ENCODE measurements at places on chromosomes 3 and 15.
A peak's percentile ranks its signal among the peaks of the same experiment; 100 is the strongest.

DNA sequence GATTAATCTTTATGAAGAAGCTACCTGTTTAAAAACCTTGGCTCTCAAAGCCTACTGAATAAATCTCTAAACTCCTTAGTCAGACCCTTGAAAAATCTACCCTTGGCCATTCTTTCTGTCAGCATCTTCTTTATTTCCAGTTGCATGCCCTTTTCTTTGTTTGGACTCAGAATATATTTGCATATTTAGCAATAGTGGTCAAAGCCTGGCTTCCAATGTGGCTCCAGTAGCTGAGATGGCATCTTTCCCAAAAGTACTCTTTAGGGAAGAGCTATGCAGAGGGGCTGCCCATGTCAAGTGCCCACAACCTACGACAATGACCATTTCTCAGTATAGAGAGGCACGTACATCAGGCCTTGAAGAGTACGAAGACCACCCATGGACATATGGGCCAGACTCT, 47.2 kb downstream of the TLNRD1 start:
- no peak overlapping the region for H3K27ac ChIP-seq
- no peaks in the 10 kb centered on the region for H3K4me1 ChIP-seq
- no peak overlapping the region for H3K4me3 ChIP-seq
- DNase-seq, result no peak
- no peaks in the 10 kb centered on the region for H3K27me3 ChIP-seq

GRCh38 chr3:96488708-96489107, 325.7 kb upstream of the EPHA6 start:
- no peaks in the 10 kb centered on the region for H3K27me3 ChIP-seq
- no peaks in the 10 kb centered on the region for H3K4me1 ChIP-seq
- DNase-seq, result no peak
- H3K4me3 ChIP-seq, result no peak overlapping the region

GRCh38 chr3:58471025-58471887, 20.6 kb upstream of the KCTD6 start:
- H3K27ac ChIP-seq, result peak overlapping the region; percentile 69
- DNase-seq, result no peak
- H3K36me3 ChIP-seq, result no peaks in the 10 kb centered on the region

DNA sequence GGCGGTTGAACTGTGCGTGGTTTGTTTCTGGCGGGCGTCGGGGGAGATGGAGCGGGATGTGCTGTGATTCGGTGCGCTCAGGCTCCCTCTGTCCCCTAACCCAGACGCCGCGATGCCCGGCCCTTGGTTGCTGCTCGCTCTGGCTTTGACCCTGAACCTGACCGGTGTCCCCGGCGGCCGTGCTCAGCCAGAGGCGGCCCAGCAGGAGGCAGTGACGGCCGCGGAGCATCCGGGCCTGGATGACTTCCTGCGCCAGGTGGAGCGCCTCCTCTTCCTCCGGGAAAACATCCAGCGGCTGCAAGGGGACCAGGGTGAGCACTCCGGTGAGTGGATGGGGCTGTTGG, 1.2 kb downstream of the TRH start:
- H3K4me1 ChIP-seq, result no peaks in the 10 kb centered on the region
- no peaks in the 10 kb centered on the region for H3K36me3 ChIP-seq
- no peak overlapping the region for H3K27ac ChIP-seq
- peak overlapping the region; percentile 28 for H3K4me3 ChIP-seq
- DNase-seq, result peak; percentile 58

DNA sequence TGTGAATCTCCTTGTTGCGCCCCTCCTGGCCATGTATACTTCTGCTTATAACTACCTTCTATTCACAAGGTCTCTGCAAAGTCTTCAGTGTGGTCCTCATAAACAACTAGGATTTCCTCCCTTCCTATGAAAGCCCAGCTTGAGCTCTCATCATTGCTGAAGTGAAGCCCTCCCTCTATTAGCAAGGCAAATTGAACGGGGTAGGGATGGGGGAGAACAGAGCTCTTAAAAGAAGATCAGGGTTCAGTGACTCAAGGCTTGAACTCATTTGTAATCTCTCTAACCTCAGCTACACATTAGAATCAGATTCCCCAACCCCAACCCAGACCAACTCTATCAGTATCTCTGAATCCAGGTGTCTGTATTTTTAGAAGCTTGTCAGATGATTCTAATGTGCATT, 88.3 kb upstream of the ST8SIA2 start:
- H3K27ac ChIP-seq, result no peak overlapping the region
- no peak overlapping the region for H3K4me3 ChIP-seq
- no peaks in the 10 kb centered on the region for H3K36me3 ChIP-seq
- DNase-seq, result no peak
- peaks cover 6% of the 10 kb centered on the region for H3K27me3 ChIP-seq

DNA sequence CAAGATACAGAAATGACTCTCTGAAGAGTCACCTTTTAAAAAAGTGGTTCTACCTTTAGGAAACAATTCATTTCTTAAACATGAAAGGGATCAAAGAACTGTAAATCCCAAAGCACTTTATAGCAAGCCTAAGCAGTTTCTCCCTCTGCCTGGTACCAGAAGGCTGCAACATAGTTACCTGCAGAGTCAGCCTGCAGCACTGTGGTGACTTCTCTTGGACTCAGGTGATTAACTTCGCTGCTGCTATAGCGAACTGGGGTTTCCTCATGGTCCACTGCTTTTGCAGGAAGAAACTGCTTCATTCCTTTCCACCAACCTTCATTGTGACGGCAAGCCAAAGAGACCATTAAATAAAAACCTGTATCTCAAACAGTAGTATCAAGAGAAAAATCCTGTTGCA, 37.3 kb downstream of the ST3GAL6 start:
- no peak overlapping the region for H3K27ac ChIP-seq
- H3K36me3 ChIP-seq, result no peaks in the 10 kb centered on the region
- H3K27me3 ChIP-seq, result no peaks in the 10 kb centered on the region
- no peak for DNase-seq

- H3K4me3 ChIP-seq, result no peak overlapping the region
- no peaks in the 10 kb centered on the region for H3K36me3 ChIP-seq
Observed at GRCh38 chr3:64666171-64666588, 21.6 kb downstream of the ADAMTS9 start.

- no peak for DNase-seq
- H3K27ac ChIP-seq, result no peak overlapping the region
- H3K27me3 ChIP-seq, result no peaks in the 10 kb centered on the region
- no peak overlapping the region for H3K4me3 ChIP-seq
- no peaks in the 10 kb centered on the region for H3K4me1 ChIP-seq
Observed at GRCh38 chr3:130948929-130949328, 55.0 kb downstream of the ATP2C1 start.

- H3K27ac ChIP-seq, result no peak overlapping the region
- H3K4me3 ChIP-seq, result no peak overlapping the region
- H3K4me1 ChIP-seq, result no peaks in the 10 kb centered on the region
- no peaks in the 10 kb centered on the region for H3K27me3 ChIP-seq
- H3K36me3 ChIP-seq, result no peaks in the 10 kb centered on the region
Observed at GRCh38 chr3:13064159-13064868, 8.9 kb downstream of the IQSEC1 start.

- no peaks in the 10 kb centered on the region for H3K36me3 ChIP-seq
- H3K27me3 ChIP-seq, result no peaks in the 10 kb centered on the region
- H3K27ac ChIP-seq, result no peak overlapping the region
- H3K4me1 ChIP-seq, result no peaks in the 10 kb centered on the region
Observed at GRCh38 chr3:18246336-18247060, 178.6 kb downstream of the SATB1 start.

- H3K36me3 ChIP-seq, result no peaks in the 10 kb centered on the region
- H3K27ac ChIP-seq, result no peak overlapping the region
- DNase-seq, result no peak
Observed at GRCh38 chr3:193590088-193590856, 2.7 kb upstream of the OPA1 start.

- H3K36me3 ChIP-seq, result no peaks in the 10 kb centered on the region
- no peak for DNase-seq
- peaks cover 3% of the 10 kb centered on the region for H3K4me1 ChIP-seq
- no peak overlapping the region for H3K4me3 ChIP-seq
Observed at GRCh38 chr15:63073497-63074172, 31.1 kb downstream of the TPM1 start.

- H3K36me3 ChIP-seq, result no peaks in the 10 kb centered on the region
- DNase-seq, result no peak
- no peaks in the 10 kb centered on the region for H3K27me3 ChIP-seq
- H3K4me3 ChIP-seq, result no peak overlapping the region
- H3K4me1 ChIP-seq, result peaks cover 20% of the 10 kb centered on the region
- no peak overlapping the region for H3K27ac ChIP-seq
Observed at GRCh38 chr15:72511536-72511935, 37.4 kb downstream of the ARIH1 start.

DNA sequence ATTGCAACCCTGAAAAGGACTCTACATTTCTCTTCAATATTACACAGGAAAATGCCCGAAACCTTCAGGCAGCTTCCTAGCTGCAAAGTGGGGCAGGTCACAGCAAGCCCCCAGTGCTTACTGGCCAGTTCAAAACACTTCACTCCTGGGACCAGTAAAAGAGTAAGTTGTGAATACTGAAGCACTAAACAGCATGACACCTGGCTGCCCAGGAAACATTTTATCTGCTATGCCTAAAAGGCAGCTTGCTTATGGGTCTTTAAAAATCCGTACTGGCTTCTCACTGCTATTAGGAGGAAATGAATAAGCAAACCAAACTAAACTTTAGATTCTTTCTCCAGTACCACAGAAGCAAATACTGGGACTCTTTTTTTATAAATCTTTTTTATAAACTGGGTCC, 457.9 kb upstream of the ALCAM start:
- no peaks in the 10 kb centered on the region for H3K4me1 ChIP-seq
- no peaks in the 10 kb centered on the region for H3K27me3 ChIP-seq
- DNase-seq, result no peak
- H3K36me3 ChIP-seq, result no peaks in the 10 kb centered on the region
- H3K4me3 ChIP-seq, result no peak overlapping the region
- no peak overlapping the region for H3K27ac ChIP-seq

- H3K27me3 ChIP-seq, result no peaks in the 10 kb centered on the region
- H3K27ac ChIP-seq, result no peak overlapping the region
- H3K36me3 ChIP-seq, result no peaks in the 10 kb centered on the region
Observed at GRCh38 chr3:69338911-69339310, 47.0 kb downstream of the FRMD4B start.

All from pancreas (tissue), 10 donors.